ENCODE measurements at places on chromosomes 2 and 18. TPM values are rescaled to one million over a fixed set of nuclear protein-coding genes. Genes with fewer than 3 reads are reported as not detected.

- H3K4me1 ChIP-seq = peaks cover 3% of the 10 kb centered on the region
- no peaks in the 10 kb centered on the region for H3K36me3 ChIP-seq
- H3K4me3 ChIP-seq = no peak overlapping the region
- H3K27me3 ChIP-seq = no peaks in the 10 kb centered on the region
- DNase-seq = no peak
Observed at GRCh38 chr2:212935752-212936151, 215.7 kb downstream of the IKZF2 start.

GRCh38 chr2:181886192-181886591, 5.3 kb upstream of the ITPRID2 start:
- no peak for DNase-seq
- peaks cover 4% of the 10 kb centered on the region for H3K4me1 ChIP-seq
- H3K36me3 ChIP-seq = no peaks in the 10 kb centered on the region
- H3K27me3 ChIP-seq = peaks cover 50% of the 10 kb centered on the region
- no peak overlapping the region for H3K4me3 ChIP-seq

DNA sequence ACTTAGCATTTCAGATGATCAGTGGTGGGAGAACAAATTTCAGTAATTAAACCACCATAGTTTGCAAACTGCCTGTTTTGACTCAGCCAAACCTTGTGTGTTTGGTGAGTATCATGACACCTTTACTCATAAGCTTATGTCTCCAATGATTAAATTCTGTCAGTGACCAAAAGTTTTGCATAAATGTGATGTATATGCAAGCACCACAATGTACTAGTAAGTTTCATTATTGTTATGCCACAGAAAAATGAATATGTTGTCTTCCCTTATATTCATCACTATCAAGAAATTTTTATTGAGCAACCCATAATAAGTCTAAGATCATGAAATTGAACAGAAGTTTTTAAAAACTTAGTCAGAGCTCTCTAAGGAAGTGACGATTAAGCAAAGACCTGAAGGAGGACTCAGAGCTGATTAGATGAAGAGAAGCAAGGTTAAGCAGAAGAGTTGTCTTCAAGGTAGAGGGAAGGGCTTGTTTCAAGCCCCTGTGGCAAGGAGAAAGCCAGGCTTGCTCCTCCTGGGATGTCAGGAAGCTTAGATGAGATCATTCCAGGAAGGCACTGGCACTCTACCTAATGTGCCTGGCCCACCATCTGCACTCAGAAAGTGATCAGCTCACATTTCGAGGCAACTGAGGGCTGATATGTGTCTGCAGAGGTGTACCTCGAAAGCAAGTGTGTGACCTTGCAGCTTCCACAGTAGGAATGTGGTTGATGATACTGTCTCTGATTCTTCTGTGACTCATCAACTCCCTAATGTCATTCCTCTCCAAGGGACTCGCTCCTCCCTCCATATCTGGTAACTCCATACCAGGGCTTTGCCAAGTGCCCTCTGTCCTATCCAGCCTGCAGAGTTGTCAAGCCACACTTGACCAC, 54.7 kb downstream of the KCTD18 start:
- H3K27ac ChIP-seq = peak overlapping the region; percentile 80
- no peak for DNase-seq
- no peak overlapping the region for H3K4me3 ChIP-seq
- no peaks in the 10 kb centered on the region for H3K27me3 ChIP-seq
- peaks cover 30% of the 10 kb centered on the region for H3K36me3 ChIP-seq

Gene ERBB4
- total RNA-seq = not detected

Gene CRYBA2
- not detected for total RNA-seq

GRCh38 chr18:50630895-50631294, 71.0 kb downstream of the MAPK4 start:
- H3K36me3 ChIP-seq = no peaks in the 10 kb centered on the region
- no peak for DNase-seq
- no peak overlapping the region for H3K27ac ChIP-seq
- H3K27me3 ChIP-seq = no peaks in the 10 kb centered on the region
- no peak overlapping the region for H3K4me3 ChIP-seq
- H3K4me1 ChIP-seq = no peaks in the 10 kb centered on the region

GRCh38 chr2:37767959-37768925, 96.8 kb upstream of the CDC42EP3 start:
- H3K27me3 ChIP-seq = no peaks in the 10 kb centered on the region
- H3K4me3 ChIP-seq = no peak overlapping the region
- H3K27ac ChIP-seq = no peak overlapping the region
- peaks cover 4% of the 10 kb centered on the region for H3K4me1 ChIP-seq
- DNase-seq = no peak

GRCh38 chr2:120538691-120539423, 192.9 kb downstream of the INHBB start:
- H3K27ac ChIP-seq = no peak overlapping the region
- no peak for DNase-seq
- peaks cover 2% of the 10 kb centered on the region for H3K27me3 ChIP-seq
- H3K4me3 ChIP-seq = no peak overlapping the region

Gene SNED1
- 34.3 TPM for total RNA-seq
